ENCODE measurements at places on chromosomes 6 and 20.

- no peak for DNase-seq
Observed at GRCh38 chr6:46414398-46414797, 76.9 kb downstream of the RCAN2 start.

GRCh38 chr6:10190042-10190441 lies 224.8 kb downstream of the TFAP2A start:
- DNase-seq, result no peak

DNA sequence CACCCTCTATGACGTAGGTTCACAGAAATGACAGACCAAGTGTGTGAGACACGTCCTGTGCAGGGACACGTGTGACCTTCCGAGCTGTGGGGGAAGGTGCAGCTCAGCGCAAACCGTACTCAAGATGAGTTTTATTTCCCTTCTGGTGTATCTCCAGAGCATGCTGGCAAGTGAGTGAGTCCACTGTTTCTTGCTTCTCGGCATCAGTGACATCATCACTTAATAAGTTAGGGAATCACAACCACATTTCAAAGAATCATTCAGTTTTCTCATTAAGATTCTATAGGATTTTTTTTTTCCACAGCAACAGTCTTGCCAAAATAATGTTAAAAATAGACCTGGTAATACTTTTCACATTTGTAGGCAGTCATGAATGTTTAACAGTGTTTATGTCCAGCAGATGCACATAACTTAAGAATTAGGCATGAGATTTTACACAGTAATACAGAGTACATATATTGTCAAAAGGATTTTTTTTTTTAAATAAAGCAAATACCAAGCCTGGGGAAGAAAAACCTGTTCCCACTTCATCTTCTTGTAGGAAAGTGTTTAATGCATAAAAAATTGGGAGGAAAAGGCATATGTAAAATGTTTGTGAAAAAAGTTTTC lies 417.8 kb downstream of the CDC5L start:
- peak; percentile 20 for DNase-seq

- no peak for DNase-seq
Observed at GRCh38 chr6:49464691-49465090, 1.5 kb downstream of the CENPQ start.

DNA sequence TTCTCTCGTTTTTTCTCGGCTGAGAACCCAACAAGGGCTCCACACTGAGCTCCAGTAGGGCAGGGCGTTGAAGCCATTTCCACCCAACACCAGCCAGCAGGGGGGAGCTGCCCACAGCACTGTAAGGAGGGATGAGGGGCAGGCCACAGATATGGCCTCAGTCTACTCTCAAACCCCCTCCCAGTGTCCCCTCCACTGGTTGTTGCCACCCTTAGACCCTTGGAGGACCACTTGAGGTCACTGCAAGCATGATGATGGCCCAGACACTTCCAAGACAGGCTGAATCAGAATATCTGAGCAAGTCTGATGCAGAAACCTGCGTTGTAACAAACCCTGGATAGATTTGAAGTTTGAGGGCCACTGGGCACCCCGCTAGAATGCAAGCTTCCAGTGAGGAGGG lies 217.0 kb upstream of the CST7 start:
- DNase-seq, result no peak

DNA sequence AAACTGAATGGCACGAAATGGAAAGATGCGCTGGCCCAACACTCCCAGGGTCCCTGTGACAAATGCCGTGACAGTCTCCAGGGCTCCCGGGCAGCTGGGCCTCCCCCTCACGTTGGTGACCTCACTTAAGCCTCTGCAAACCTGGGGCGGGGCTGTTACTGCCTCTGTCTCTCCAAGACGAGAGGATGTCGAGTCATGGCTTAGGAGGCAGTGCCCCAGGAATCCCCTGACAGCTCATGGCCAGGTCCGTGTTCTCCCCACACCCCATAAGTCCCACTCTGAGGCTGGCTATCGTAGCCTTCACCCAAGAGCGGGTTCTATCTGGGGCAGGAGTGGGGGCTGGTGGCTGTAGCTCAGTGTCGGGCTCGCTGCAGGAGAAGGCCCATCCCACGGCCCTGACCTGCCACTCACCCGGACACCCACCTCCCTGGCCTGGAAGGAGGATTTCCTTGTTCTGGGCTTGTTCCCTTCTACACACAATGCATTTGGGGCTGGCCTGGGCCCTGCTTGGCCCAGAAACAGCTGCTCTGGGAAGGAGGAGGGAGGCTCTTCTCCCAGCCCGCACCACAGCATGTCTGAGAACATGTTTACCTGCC lies 5.6 kb upstream of the RPS21 start:
- DNase-seq, result no peak

DNA sequence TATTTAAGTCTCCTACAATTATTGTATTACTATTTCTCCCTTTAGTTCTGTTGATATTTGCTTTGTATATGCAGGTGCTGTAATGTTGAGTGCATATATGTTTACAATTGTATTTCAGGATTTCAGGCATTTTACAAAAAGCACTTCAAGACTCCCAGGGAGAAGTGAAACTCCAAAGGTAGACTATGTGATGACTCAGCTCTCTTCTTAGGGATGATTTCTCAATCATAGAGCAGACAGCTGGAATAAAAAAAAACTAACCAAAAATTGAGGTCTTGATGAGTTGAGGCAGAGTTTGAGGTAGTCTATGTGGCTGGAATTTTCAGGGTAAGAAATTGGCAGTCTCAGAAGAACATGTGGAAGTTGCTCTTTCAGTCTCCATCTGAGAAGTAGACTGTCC lies 786.1 kb downstream of the TFAP2A start:
- DNase-seq, result no peak

- peak; percentile 69 for DNase-seq
Observed at GRCh38 chr6:33375143-33375671, 16.4 kb upstream of the KIFC1 start.

DNA sequence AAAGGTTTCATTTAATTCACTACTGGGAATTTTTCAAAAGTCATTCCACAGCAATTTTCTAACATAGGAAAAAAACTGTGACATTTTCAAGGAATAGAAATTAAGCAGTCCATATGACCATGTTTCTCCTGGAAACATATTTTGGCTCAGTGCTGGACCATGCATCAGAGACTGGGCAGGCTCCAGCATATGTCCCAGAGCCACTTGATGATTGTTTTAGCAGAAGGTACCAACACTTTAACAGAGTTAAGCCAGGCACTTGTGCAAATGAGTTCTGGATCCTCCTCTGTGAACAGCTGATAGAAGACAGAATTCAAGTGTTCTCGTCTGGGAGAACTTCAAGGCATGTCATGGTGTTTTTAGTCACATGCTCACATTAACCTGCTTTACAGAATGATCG lies 516.3 kb downstream of the COL12A1 start:
- no peak for DNase-seq

DNA sequence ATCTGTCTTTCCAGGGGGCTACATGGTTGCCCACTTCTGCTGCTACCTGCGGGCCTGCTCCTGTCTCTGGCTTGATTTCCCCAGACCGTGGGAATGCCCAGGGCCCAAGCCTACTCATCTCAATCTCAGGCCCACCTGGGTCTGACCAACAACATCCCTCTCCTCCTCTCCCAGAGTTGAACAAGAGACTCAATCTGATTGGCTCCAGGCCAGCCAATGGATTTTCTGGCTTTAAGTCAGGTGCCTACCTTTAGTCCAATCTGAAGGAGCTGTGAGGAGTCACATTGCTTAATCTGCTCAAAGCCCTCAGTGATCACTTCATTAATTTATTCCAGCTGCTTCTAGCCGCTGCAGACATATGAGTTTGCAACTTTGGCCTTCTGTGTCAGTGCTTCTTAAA lies 162.4 kb upstream of the KCNG1 start:
- DNase-seq, result no peak

DNA sequence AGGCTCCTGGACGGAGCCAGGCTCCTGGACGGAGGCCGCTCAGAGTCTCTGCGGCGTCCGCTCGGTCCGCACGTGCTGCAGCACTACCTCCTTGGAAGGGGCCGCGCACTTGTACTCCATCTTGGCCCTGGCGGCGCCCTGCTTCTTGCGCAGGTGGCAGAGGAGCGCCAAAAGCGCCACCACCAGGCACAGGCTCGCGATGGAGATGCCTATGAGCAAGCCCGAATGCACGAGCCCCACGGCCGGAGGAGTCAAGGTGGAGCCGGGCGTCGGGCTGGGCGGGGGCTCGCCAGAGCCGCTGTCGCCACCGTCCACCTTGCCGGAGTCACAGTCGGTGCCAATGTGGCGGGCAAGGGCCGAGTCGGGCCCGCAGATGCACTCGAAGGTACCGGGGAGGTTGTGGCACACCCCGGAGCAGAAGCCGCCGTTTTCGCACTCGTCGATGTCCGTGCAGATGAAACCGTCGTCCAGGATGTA lies 1.7 kb downstream of the THBD start:
- DNase-seq, result no peak

DNA sequence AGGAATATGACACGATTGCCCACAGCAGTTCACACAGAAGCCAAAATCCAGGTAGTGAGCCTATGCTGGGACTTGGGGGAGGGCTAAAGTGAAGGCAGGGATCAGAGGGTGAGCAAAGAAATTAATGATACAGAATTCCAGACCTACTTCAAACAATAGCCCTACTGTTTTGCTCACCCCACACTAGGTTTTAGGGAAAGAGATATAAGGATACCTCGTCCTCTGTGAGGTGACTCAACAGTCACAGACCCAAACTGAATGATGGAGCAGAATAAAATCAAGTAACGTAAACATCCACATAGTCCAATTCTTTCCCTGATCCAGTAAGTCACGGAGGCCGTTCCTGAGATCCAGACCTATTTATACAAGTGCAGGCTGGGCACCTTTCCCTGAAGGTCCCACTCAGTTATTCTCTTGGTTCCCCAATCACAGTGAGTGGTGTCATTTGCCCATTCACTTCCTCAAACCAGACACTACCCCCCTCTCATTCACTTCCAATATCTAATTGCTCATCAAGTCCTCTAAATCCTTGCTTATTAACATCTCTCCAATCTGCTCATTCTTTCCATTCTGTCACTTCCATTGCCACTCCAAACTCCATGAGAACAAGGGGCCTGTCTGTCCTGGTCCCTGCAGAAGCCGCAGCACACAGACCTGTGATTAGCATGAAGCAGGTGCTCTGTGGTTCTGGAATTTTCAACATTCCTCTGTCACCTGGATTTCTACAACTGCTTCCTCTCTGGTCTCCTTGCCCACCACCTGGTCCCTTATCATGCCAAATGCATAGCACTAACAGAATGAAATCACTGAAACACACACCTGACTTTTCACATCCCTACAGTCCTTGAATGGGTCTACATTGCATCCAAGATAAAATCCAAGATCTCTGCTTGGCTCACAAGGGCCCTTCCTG lies 55.9 kb downstream of the ATXN1 start:
- no peak for DNase-seq

DNA sequence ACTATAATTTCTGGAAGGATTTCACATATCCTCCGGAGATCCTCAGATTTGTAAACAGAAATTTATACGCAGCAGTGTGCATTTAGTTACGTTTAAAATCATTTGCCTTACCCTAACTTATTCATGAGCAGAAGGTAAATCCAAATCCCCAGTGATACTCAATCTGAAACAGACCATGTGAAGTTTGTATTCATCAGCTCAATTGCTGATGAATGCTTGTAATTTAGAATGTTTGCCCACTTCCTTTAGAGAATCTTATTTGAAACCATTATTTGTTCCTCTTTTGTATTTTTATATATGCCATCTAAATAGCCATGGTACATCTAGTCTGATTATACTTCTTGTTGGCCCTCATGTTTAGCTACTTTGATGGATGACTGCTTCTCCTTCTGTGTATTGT lies 15.4 kb downstream of the TAAR1 start:
- DNase-seq, result no peak

GRCh38 chr20:14716351-14716801 lies 379.0 kb upstream of the FLRT3 start:
- no peak for DNase-seq

- no peak for DNase-seq
Observed at GRCh38 chr6:146879406-146880117, 280.8 kb downstream of the ADGB start.

- no peak for DNase-seq
Observed at GRCh38 chr6:109118871-109119354, 23.6 kb downstream of the CEP57L1 start.

- DNase-seq, result no peak
Observed at GRCh38 chr6:33384581-33385020, 7.0 kb upstream of the KIFC1 start.

DNA sequence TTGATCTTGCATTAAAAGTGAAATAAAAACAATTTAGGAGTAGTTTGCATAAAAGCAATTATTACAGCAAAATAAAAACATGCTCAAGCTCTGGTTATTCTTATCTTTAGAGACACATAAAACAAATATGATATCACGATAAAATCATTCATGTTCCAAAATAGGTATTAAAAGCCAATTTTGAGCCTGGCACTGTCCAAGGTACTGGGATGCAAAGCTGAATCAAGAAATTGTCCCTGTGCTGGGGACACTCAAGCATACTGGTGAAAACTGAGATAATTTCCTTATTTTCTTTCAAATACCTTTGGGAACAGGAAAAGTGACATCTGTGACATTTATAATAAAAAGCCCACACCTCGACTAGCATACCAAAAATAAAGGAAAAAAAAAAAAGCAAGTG lies 931 bp upstream of the MTCL3 start:
- DNase-seq, result no peak

- no peak for DNase-seq
Observed at GRCh38 chr6:166697113-166697512, 70.1 kb upstream of the RPS6KA2 start.

- DNase-seq, result no peak
Observed at GRCh38 chr20:24823989-24824693, 124.9 kb upstream of the CST7 start.

- DNase-seq, result peak; percentile 96
Observed at GRCh38 chr6:136014454-136015437, 163.2 kb downstream of the PDE7B start.

DNA sequence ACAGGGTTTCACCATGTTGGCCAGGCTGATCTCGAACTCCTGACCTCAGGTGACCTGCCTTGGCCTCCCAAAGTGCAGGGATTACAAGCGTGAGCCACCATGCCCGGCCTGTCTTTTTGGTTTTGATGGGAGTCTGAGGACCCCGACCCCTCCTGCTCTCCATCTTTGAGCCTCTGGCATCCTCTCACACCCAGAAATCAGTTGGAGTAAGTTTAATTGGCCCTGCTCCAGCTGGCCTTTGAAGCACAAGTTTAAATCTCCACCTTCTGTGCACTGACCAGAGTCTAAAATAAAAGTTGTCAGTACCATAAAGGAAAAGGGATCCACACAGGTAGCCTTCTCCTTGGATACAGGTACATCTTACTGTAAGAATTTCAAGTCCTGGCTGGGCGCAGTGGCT lies 15.9 kb upstream of the C20orf144 start:
- no peak for DNase-seq

Measured in retinal pigment epithelial cell (primary cell).